Endothelial cell of umbilical vein (primary cell): ENCODE measurements at places on chromosomes 12 and 14. TPM values are rescaled to one million over a fixed set of nuclear protein-coding genes. Genes with fewer than 3 reads are reported as not detected.

DNA sequence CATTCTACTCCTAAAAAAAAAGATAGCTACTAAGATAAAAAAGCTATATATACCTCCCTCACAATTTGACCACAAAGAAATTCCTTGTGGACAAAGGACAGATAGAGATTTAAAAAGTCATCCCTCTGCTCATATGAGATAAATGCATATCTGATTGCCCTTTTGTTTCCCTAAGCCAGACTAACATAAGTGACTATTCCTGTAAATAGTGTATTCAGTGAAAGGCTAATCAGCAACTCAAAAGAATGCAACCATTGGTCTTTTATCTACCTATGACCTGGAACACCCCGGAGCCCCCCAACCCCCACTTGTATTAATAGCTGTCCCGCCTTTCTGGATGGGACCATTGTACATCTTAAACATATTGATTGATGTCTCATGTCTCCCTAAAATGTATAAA lies 6.3 kb upstream of the TMPO start:
- DNase-seq = no peak

- no peak for DNase-seq
These were observed 32.9 kb upstream of the FBRSL1 start for GRCh38 chr12:132456944-132457495.

DNA sequence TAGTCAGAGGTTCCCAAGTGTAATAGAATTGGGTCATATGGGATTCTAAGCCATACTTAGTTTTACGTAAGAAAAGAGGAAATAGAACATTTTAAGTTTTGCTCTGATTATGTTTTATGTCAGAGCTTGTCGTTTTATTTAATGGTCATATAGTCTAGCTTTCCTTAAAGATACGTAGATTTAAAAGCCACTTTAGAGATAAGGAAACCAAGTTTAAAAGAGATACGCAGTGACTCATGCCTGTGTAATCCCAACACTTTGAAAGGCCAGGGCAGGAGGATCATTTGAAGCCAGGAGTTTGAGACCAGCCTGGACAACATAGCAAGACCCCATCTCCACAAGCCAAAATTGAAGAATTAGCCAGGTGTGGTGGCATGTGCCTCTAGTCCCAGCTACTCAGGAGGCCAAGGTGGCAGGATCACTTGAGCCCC lies 19.5 kb downstream of the MAPK1IP1L start:
- DNase-seq = peak; percentile 25

DNA sequence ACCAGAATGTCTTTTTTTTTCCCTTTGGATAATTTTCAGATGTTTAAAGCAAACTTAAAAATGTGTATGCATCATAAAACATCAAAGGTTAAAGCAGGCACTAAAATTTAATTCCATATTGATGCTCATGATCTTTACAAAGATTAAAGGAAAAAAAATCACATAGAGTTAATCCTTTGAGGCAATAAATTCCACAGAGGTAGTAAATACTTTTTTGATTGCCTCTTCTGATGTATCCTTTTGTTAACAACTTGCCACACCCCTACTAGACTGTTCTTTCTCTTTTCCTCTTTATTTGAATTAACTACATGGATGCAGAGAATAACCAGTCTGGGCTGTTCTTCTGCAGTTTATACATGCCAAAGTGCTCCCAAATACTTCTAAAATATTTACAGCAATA lies 45.2 kb upstream of the KCNJ8 start:
- DNase-seq = no peak

GRCh38 chr12:53743266-53744129 lies 8.3 kb downstream of the CISTR start:
- peak; percentile 61 for DNase-seq

DNA sequence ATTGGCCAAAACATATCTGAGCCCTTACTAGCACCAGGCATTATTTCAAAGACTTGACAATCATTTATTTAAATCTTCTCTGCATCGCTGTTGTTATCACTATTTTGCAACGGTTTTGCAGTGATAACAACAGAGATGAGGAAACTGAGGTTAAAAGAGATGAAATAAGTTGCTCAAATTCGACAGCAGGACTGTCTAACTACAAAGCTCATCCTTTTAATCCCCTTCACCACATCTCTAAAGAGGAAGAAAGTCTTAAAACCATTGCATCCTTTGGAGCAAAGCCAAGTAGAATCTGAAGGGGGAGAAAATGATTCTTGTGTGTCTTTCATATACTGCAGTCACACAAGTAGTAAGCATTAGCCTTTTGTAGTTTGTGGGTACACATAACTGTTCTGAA lies 14.8 kb upstream of the ETNK1 start:
- DNase-seq = no peak

- DNase-seq = no peak
These were observed 903.6 kb upstream of the TMEM132C start for GRCh38 chr12:127363392-127363791.

DNA sequence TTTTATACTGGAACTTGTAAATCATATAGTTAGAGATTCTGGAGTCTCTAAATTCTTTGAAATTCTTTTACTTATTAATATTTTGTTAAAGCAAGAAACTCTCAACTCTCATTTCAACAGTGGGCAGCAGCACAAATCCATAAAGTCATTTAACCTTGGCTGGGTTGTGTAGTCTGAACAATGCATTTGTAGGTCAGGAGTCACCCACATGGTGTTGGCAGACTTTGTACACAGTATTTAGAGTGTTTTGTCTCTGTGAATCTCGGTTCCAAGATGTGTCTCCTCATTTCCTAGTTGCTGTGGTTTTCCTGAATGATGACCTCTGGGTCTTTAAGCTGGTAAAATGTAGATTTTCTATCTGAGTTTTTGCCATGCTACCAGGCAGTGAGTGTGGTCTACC lies 20.8 kb upstream of the STRAP start:
- DNase-seq = no peak

- DNase-seq = peak; percentile 13
These were observed 17.0 kb downstream of the CLEC14A start for GRCh38 chr14:38238878-38239277.

DNA sequence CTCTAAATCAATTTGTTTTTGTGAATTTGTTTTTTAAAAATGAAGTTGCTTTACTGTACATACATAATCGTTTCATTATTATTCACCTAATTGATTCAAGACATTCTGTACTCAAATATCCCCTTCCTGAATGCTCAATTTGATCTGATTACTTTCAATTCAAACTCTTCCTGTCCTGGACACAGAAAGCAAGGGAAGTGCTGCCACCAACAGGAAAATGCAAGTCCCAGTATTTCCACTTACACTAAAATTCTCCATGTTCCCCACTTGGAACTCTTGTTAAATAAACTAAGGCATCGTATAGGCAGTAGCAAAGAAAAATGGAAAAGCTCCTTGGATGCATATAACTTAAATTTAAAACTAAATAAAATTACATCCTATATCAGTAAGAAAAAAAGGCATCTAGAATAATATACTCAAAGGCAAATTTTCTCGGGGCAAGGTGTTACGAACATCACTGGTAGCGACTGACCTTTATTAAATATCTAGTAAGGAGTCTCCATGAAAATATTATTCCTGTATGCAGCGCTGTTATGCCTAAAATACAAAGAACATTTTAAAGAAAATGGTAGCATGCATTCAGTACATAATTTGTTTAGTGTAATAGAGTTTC lies 72.0 kb upstream of the DBX2 start:
- peak; percentile 13 for DNase-seq

GRCh38 chr14:23735394-23735793 lies 99.2 kb downstream of the DHRS2 start:
- no peak for DNase-seq

- DNase-seq = no peak
These were observed 1.9 kb downstream of the TMEM119 start for GRCh38 chr12:108595711-108596647.

DNA sequence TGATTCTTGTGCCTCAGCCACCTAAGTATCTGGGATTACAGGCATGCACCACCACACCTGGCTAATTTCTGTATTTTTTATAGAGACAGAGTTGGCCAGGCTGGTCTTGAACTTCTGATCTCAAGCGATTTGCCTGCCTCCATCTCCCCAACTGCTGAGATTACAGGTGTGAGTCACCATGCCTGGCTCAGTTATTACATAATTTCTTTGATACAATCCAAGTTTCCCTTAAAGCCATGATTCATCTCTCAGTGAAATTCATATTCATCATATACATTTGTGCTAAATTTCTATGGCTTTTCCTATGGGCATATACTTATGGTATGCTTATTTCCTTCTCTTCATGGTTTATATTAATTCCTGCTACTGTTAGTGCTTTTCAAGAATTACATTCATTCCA lies 29.1 kb upstream of the PZP start:
- no peak for DNase-seq

DNA sequence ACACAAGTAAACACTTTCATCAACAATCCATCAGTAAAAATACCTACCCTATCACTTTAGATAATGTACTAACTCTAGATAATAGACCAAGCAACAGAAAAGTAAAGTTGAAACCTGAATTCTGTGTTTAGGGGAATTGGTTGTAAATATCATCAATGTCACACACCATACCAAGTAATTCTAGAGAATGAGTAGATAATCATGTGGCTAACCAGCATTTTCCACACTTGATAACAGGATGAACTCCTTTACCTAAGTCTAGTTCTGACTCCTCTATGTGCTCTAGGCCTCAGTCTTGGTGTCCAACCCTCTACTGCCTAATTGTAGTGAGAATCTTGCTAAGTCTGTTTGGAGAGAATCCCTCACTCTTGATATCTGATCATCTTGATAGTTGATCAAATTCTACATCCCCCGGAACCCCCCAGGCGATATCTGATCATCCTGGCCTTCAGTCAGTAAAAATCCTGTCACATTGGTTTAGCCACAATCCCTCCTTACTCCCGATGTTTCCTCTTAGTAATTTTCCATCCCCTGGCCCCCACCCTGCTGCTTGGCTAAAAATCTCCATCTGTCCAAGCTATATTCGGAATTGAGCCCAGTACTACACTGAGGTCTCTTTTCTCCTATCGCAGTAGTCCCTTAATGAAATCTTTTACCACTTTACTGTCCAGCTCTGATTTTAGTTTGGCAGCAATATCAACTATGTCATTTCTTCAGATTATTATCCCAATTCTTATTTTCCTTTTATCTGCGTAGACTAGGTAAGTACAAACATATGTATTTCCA lies 3.4 kb upstream of the SLCO1A2 start:
- no peak for DNase-seq

DNA sequence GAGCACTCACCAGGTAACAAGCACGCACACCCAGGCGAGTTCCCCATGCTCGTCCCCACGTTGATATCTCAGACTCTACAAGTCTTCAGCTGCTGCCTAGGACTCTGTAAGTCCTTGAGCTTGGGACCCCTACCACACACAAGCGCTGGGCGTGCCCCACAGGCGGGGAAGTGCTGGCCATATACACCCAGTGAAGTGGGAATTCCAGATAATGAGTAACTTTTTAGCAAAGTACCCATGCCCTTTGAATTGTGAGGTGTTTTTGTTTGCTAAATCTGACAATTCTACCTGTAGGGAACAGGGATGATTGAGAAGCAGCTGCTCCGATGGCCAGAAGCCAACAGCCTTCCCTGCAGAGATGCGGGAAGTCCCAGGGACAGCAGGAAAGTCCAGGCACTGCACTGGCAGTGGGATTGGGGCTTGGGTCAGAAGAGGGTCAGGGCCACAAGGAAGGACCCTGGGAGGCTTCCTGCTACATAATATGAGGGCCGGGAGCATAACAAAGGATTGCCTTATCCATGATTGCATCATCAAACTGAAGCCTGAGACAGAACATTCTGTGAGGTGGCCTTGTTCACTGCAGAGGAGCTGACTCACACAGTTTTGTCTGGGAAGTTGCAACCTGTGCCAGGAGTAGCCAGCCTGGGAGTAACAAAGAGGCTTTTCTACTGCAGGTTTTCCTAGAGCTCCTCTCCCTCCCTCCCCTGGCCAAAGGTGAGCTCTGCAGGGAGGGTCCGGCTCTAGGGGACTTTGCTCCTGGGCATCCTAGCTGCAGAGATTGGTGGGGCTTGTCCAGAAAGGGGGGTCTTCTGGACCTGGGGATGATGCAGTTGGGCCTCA lies 13.2 kb upstream of the SERPINA3 start:
- peak; percentile 77 for DNase-seq

DNA sequence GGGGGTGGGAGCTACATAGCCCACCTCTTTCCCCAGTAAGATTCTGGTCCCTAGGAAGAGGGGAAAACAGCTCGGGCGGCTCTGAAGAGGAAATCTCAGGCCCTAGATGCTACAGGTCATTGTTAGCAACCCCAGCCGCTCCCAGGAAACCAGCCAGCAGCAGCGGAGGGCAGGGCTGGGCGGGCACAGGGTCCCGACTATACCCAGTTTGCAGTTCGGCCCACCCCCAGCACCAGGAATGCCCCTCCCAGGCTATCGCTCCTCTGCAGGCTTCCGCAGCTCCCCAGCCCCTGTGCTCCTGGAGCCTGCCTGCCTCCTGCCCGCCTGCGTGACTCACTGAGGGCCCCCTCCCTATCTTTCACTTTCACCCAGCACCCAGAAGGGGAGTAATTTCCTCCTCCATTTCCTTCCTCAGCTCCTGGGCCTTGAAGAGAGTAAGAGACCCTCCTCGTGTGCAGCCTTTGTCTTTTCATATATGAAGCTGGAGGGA lies 27.2 kb upstream of the PNMA1 start:
- DNase-seq = peak; percentile 97

DNA sequence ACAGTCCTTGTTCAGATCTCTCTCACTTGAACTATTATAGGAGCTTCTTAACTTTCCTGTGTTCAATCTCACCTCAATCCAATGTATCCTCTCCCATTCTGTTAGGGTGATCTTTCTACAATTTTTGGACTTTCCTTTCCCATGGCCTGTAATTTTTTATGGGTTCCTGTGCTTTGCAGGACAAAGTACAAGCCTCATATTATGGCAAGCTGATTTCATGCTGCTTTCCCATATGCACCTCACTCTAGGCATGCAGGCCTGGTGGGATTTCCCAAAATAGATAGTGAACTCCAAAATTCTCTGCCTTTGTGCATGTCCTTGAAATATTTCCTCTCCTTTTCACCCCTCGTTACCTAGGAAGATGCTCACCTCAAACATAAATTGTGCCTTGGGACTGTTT lies 499.4 kb downstream of the NAV3 start:
- no peak for DNase-seq

DNA sequence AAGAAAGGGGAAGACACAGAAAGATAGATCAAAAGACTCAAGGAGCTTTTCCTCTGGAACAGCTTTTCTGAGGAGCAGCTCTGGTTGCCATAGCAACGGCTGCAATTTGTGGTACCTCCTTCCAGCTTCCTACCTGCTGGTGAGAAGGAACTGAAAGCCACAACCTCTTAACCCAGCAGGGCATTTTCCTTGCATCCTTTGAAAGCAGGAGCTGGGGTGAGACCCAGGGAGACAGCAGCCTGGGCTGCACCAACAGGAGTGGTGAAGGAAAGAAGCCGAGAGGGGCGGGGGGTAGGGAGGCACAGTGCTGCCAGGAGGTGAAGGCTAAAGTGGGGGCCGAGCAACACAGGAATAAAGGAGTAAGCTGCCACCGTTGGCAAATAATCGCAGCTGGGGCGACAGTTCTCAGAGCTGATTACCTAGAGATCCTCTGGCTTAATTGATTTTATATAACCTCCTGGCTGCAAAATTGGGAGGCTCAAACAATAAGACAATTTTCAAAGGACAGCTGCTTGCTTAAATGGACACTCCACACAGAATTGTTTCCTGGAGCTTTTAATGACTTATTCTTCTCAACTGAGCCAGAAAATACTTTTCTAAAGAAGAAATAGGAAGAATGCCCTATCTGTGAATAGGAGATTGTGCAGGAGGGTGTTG lies 129.4 kb downstream of the RPAP3 start:
- no peak for DNase-seq

GRCh38 chr12:68157380-68157779 lies 2.2 kb downstream of the IFNG start:
- DNase-seq = no peak

MOK gene
- 6.1 and 6.4 TPM in 2 replicates for total RNA-seq

KRT7 gene
- total RNA-seq = 293 and 420 TPM in 2 replicates

BCAT1 gene
- 267 and 296 TPM in 2 replicates for total RNA-seq

DEPDC4 gene
- 0.44 and 0.66 TPM in 2 replicates for total RNA-seq

OVCH1 gene
- not detected in 2 replicates for total RNA-seq

SOX5 gene
- total RNA-seq = 2.9 and 3.5 TPM in 2 replicates

ITGA7 gene
- total RNA-seq = 0.84 and 1.0 TPM in 2 replicates

BCL11B gene
- total RNA-seq = 0.07 TPM in 2 replicates
